Right atrium auricular region (tissue), 2 donors: ENCODE measurements at places on chromosomes 6 and 20. TPM values are rescaled to one million over a fixed set of nuclear protein-coding genes. Genes with fewer than 3 reads are reported as not detected.

Gene SNAP91
- total RNA-seq: 0.26 TPM

Gene LAMA4
- 37.2 TPM for total RNA-seq

Gene ANKRD60
- total RNA-seq: not detected

DNA sequence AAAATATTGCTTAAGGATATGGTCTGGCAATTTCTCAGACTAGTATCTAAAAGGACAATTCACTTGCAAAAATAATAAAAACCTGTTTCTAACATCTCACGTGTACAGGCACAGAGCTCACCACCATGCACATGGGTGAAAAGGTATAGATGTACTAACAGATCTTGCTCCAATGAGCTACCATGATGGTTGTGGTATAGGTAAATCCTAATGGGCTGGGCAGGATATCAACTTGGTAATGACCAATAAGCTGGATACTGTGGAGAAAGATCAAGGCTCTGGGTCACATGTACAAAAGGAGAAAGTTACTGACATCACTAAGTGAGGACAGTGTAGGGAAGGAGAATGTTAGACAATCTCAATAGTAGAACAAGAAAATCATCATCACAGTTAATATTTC lies 111.0 kb upstream of the NUP153 start:
- DNase-seq: no peak
- H3K36me3 ChIP-seq: peaks cover 49% of the 10 kb centered on the region
- H3K27ac ChIP-seq: no peak overlapping the region

- no peak for DNase-seq
- H3K4me3 ChIP-seq: no peak overlapping the region
- H3K36me3 ChIP-seq: no peaks in the 10 kb centered on the region
- no peaks in the 10 kb centered on the region for H3K4me1 ChIP-seq
- no peak overlapping the region for H3K27ac ChIP-seq
- H3K27me3 ChIP-seq: no peaks in the 10 kb centered on the region
Measured at GRCh38 chr6:148304976-148305375, 37.7 kb upstream of the SASH1 start.
